ENCODE measurements at places on chromosomes 12 and 14.

DNA sequence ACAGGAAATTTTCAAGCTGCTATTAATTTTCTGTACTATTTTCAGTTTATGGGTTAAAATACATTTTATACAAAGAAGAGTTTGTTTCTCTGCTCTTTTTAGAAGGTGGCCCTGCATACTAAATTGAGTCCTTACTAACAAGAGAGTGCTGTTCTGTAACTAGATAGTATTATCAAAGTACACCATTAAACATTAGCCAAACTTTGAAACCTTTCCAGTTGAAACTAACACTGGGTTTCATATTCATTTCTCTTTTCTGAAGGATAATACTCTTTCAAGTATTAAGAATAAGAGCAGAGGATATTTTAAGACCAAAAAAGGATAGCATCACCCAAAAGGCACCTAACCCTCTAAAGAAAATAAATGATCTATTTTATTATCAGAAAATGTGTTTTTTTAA is 47.2 kb downstream of the PEBP1 start:
- no peak for DNase-seq

DNA sequence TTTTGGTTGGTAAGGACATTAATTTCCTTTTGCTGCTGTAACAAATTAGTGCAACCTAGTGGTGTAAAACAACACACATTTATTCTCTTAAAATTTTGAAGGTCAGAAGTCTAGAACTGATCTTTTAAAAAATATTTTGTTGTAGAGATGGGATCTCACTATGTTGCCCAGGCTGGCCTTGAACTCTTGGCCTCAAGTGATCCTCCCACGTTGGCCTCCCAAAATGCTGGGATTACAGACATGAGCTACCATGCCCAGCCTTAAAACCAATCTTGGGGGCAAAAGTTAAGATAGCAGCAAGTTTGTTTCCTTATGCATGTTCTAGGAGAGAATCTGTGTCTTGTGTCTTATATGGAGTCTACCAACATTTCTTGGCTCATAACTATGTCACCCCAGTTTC is 55.8 kb downstream of the MIA2 start:
- no peak for DNase-seq

GRCh38 chr14:54564868-54565784 is 1.8 kb upstream of the SAMD4A start:
- DNase-seq: peak; percentile 82

DNA sequence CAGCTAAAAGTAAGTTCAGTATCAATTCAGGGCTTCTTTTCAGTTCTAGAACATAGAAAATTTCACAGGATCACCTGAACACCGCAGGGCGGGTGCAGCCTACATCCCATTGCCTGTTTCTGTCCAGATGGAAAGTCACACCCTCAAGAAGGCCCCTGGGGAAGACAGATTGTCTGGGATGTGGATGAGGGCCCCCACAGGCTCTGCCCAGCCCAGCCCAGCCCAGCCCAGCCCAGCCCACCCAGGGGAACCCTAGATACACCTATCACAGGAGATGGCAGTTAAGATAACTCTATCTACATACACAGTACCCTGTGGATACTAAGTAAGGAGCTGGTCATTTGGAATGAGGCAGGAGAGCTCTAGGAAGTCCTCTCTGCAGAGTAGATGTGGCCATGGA is 68.4 kb downstream of the DPF3 start:
- no peak for DNase-seq

GRCh38 chr14:94342334-94342934 is 19.3 kb upstream of the SERPINA6 start:
- no peak for DNase-seq

DNA sequence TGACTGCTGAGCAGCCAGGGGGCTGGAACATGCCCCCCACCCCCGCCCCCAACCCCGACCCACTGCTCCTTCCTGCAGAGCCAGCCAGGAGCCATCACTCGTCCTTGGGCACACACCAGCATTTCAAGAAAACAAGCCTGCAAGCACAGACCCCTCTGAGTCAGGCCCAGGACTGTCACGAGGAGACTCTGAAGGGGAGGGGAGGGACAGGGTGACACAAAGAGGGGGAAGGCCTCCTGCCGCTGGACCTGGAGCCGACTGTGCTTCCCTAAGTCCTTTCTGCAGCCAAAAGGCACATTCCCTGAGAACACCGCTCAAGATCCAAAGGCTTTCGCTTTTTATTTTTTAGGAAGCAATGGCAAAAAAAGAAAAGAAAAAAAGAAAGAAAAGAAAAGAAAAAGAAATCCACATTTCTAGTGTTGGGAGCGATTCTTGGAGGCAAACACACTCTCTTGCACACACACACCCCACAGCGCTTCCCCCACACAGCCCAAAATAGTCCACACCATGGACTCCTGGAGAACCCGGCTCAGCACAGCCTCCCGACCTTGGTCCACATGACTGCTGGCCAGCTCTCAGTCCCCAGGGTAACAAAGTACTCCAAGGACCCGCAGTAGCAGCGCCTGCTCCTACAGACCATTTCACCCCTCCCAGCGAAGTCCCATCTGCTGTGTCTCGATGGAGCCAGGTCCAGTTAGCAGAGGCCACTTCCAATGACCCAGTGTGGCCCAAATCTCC is 101.7 kb downstream of the DPF3 start:
- peak; percentile 58 for DNase-seq

GRCh38 chr14:24411443-24412389 is 12.9 kb downstream of the NYNRIN start:
- DNase-seq: peak; percentile 68

GRCh38 chr12:54033980-54034784 is 1.3 kb downstream of the HOXC5 start:
- DNase-seq: no peak

- DNase-seq: no peak
Observed at GRCh38 chr14:79791055-79791732, 420.1 kb downstream of the DIO2 start.

DNA sequence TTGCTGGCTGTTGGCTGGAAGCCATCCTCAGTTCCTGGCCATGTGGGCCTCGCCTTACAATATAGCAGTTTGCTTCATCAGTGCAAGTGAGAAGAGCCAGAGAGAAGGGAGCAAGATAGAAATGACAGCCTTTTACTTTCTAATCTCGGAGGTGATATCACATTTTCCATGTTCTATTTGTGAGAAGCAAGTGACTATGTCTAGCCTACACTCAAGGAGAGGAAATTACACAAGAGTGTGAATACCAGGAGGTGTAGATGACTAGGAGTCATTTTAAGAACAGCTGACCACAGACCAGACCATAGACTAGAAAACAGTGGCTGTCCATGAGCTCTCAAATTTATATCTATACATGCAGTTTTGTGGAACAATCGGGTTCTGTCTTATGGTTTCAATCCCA is 163.0 kb upstream of the NRXN3 start:
- no peak for DNase-seq

DNA sequence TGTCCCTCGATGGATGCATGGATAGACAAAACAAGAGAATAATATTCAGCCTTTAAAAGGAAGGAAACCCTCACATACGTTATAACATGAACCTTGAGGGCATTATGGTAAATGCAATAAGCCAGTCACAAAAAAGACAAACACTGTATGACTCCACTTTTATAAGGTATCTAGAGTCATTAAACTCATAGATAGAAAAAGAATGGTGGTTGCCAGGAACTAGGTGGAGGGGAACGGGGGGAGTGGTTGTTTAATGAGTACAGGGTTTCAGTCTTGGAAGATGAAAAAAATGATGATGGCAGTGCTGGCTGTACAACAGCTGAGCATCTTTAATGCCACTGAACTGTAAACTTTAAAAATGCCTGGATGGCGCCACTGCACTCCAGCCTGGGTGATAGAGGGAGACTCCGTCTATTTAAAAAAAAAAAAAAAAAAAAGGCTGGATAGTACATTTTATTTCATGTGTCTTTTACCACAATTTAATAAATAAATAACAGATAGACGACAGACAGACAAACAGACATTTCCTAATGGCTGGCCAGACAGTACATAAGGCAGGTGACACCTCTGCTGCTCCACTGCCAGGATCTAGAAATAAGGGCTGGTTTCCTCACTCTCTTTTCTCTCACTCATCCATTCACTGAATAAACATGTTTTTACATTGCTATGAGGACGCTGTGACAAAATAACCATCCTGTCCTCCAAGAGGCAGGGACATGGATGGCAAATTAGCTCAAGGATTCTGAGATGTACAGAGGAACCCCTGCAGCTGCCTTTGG is 118.8 kb downstream of the FOXN3 start:
- DNase-seq: no peak

GRCh38 chr12:119594772-119595445 is 1.3 kb downstream of the TMEM233 start:
- peak; percentile 63 for DNase-seq

GRCh38 chr14:100131181-100131580 is 28.3 kb downstream of the DEGS2 start:
- no peak for DNase-seq

DNA sequence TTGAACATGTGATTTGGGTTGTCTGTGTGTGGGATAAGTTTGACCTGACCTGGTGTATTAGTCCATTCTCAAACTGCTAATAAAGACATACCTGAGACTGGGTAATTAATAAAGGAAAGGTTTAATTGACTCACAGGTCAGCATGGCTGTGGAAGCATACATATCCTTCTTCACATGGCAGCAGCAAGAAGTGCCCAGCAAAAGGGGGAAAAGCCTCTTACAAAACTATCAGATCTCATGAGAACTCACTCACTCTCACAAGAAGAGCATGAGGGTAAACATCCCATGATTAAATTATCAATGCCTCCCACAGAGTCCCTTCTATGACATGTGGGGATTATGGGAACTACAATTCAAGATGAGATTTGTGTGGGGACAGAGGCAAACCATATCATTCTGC is 94.0 kb upstream of the PPM1H start:
- no peak for DNase-seq

Measured in neural progenitor cell (in vitro differentiated cells).